ENCODE measurements at places on chromosomes 12 and 14.

- no peak for DNase-seq
These were observed 996 bp downstream of the REC8 start for GRCh38 chr14:24172871-24173281.

- DNase-seq: no peak
These were observed 57.8 kb downstream of the TTC8 start for GRCh38 chr14:88882236-88882635.

GRCh38 chr14:74507085-74507484, 13.5 kb downstream of the ISCA2 start:
- no peak for DNase-seq

- DNase-seq: no peak
These were observed 35.7 kb downstream of the B4GALNT3 start for GRCh38 chr12:495466-495865.

- no peak for DNase-seq
These were observed 472.8 kb upstream of the PRICKLE1 start for GRCh38 chr12:43062201-43062895.

GRCh38 chr12:113852264-113852663, 113.9 kb downstream of the RBM19 start:
- no peak for DNase-seq

DNA sequence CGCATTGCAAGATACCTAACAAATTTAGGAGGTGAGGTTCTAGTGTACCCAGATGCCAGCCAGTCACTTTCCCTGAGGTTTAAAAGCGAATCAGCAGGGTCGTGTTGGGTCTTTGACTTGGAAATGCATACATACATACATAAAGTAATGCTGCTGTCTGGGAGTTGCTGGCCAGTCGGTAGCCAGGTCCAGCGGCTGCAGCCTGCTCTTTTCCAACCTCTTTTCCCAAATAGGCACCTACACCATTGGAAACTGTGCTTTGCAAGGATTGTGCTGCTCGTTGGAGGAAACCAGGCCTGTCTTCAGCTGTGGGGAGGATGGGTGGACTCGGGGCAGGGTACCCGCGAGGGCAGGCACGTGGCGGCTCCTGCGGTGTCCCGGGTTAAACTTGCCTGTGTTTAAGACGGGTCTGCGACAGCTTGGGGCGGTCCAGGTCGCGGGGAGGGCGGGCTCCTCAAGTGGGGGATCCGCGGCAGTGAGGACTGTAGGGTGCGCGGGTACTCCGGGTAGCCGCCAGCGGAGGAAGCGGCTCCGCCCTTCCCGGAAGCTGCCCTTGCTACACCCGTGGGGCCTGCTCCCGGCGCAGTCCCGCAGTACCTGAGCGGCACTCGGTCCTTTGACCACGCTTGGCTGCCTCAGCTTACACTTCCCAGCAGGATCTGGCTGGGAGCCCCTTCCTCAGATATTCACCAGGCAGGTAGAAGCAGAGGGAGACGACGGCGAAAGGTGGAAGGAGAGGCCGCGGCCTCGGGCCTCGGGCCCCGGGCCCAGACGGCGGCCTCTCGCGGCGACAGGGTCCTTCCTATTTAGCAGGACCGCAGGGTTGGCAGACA, 2.7 kb downstream of the TTC6 start:
- DNase-seq: no peak

DNA sequence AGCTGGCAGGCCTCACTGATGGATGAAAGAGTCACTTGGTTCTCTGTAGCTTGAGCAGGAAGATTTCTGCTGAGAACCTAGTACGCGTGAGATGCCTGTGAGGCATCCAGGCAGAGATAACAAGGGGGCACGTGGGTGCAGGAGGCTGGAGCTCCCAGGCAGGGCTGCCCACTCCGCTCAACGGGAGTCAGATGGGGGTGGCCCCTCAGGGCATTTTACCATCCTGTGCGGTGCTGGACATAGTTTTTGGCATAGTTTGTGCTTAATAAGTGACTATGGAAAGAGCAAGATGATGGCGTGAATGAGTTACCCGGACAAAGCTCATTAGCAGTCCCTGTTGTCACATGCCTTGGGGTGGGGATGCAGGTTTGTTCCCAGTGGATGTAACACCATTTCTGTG, 182.8 kb downstream of the TSPAN9 start:
- DNase-seq: no peak

DNA sequence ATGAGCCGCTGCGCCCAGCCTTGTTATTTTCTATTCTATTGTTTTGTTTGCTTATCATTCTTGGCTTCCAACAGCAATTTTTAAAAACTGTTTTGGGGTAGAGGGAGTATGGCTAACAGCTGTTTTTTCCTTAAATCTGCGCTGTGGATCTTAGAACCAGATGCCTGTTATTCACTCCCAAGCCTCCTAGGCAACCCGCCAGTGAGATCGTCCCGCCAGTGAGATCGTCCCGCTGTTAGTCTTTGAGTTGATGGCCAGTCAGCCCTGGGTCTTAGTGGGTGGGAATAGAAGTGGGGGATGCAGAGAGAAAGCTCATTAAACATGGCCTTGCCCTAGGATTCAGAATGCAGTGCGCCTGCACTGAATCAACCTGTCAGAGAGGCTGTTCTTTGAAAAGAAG, 67.3 kb upstream of the BICD1 start:
- no peak for DNase-seq

GRCh38 chr12:57005980-57006808, at the start of gene ZBTB39:
Gene ZBTB39 (minus strand): TSS chr12:57006546. CDS start chr12:57004917, 1,629 bp downstream.
- DNase-seq: peak; percentile 46

- no peak for DNase-seq
These were observed 24.4 kb downstream of the SERPINA1 start for GRCh38 chr14:94364037-94364436.

DNA sequence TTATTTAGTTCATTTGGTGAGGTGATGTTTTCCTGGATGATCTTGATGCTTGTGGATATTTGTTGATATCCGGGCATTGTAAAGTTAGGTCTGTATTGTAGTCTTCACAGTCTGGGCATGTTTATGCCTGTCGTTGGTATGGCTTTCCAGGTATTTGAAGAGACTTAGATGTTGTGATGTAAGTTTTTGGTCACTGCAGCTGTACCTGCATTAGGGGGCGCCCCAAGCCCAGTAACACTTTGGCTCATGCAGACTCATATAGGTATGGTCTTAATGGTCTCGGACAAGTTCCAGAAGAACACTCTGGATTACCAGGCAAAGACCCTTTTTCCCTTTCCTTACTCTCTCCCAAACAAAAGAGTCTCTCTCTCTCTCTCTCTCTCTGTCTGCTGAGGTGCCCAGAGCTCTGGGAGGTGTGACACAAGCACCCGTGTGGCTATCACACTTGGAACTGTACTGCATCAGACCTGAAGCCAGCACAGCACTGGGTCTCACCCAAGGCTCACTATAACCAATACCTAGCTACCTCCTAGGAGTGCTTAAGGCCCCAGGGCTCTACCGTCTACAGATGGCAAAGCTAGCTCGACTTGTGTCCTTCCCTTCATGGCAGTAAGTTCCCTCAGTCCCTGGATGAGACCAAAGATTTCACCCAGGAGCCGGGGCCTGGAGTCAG, 425.8 kb upstream of the ATXN7L3B start:
- no peak for DNase-seq

All from stimulated activated CD4-positive, alpha-beta T cell treated with anti-CD3 and anti-CD28 coated beads, Interleukin-4, amount 100 ng/mL, for 48 hours (primary cell).